ENCODE measurements at places on chromosomes 7 and 10.

DNA sequence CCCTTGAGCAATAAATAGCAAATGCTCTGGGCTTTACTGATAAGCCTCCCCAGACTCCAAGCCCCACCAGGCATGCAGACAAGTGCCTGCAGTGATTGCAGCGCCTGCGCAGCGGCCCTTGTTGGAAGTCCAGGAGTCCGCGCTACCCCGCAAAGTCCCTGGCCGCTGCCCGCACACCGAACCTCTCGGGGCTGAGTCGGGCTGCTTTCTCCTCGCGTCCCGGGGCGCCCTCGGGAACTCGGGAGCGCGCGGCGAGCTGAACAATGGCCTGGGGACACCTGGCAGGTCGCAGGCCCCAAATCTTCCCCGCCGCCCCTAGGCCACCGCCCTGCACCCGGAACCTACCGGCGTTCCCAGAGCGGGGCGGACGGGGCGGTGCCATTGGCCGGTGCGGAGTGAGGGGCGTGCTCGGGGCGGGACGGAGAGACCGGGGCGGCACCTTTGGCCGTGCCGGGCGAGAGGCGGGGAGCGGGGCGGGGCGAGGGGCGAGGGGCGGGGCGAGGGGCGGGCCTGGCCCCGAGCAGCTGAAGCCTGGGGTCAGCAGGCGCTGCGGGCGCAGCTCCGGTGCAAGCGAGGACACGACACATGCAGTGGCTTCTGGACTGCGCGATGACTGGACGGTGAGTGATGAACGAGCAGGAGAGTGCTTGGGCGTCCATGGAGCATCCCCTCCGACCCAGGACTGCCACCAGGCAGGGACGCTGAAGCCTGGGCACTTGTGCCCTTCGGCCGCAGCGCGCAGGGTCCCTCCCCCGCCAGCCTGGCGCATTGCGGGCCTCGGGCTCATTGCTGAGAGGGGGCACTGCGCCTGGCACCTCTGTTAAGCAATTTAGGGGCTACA is at the start of gene RASSF4:
Gene RASSF4 (plus strand): TSS at position 556 of the 841 bp plus-strand sequence. CDS start 10,401 bp downstream, outside the sequence.
- no peak for DNase-seq

DNA sequence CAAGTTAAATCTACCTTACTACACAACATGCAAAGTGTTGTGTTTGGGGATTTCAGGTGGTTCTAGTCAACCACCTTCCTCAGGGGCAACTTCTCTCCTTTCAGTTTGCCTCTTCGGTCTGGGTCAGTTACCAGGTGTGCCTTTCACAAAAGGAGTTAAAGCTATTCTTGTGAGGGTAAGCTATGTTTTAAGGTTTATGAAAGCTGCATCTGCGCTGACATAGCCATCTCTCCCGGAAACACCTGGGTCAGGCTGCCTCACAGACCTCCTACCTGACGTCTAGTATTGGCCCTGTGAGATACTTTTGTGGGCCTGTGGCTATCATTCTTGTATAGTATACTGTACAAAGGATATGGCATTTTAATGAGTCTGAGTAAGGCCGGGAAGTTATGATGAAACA is 67.7 kb upstream of the ITGA8 start:
- no peak for DNase-seq

DNA sequence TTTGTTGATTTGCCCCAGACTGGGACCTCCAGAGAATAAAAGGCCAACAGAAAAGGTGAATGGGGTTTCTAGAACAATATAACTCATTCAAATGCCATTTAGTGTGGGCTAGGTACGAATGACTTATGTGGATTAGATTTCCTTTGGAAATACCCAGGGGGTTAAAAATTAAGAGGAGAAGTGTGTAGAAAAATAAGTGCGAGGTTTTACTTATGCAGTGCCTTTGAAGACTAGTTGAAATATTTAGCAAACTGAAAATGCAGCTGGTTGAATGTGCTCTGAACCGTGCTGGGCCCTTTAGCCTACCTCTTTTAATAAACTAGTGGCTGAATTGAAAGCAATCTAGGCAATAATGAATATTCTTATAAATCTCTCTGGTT is 180.6 kb downstream of the LRMDA start:
- no peak for DNase-seq

DNA sequence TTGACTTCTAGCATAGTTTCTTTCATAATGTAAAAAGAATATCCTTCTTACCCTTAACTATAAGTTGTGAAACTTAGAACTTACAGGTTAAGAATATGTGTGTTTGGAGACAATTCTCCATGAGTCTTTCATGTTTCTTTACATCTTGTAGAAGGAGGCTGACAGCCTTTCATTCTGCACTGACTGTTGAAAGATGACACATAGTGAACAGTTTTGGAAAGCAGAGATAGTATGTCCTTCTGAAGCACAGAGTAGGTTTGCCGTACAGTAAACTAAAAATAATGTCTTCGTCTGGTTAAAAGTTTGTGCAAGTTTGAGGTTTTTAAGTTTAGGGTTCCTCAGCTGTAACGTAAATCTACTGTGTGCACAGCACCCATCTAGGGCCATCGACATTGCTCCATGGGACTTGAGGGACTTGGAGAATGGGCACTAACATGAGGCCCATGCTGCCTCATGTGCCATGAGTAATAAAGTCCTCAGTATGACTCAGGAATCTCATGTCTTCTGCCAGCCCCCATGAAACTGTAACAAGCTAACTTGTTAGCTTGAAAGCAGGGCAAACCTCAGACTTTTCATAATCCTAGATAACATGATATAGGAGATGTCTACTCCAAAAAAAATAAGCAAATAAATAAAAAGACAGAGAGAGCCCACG is 24.5 kb upstream of the ELAPOR2 start:
- no peak for DNase-seq

GRCh38 chr10:26291721-26292480 is 75.3 kb downstream of the GAD2 start:
- no peak for DNase-seq

- no peak for DNase-seq
Observed at GRCh38 chr10:28929942-28930341, 252.6 kb downstream of the BAMBI start.

- DNase-seq: no peak
Observed at GRCh38 chr10:25631471-25631870, 302.6 kb upstream of the MYO3A start.

DNA sequence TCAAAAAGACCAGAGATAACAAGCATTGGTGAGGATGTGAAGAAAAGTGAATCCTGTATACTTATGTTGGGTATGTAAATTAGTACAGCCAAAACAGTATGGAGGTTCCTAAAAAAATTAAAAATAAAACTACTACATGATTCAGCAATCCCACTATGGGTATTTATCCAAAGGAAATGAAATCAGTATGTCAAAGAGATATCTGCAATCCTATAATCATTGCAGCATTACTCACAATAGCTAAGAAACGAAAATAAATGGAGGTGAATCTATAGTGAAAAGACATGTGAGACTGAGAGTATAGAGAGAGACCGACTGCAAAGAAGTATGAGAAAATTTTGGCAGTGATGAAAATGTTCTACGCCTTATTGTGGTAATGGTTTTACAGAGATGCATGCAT is 139.2 kb upstream of the TMEM168 start:
- DNase-seq: no peak

GRCh38 chr10:97393034-97393573 is 8.0 kb downstream of the RRP12 start:
- DNase-seq: no peak

Measured in cortex of kidney (tissue), 1 donor.